ENCODE measurements at places on chromosomes 2 and 18. TPM values are rescaled to one million over a fixed set of nuclear protein-coding genes. Genes with fewer than 3 reads are reported as not detected.

DNA sequence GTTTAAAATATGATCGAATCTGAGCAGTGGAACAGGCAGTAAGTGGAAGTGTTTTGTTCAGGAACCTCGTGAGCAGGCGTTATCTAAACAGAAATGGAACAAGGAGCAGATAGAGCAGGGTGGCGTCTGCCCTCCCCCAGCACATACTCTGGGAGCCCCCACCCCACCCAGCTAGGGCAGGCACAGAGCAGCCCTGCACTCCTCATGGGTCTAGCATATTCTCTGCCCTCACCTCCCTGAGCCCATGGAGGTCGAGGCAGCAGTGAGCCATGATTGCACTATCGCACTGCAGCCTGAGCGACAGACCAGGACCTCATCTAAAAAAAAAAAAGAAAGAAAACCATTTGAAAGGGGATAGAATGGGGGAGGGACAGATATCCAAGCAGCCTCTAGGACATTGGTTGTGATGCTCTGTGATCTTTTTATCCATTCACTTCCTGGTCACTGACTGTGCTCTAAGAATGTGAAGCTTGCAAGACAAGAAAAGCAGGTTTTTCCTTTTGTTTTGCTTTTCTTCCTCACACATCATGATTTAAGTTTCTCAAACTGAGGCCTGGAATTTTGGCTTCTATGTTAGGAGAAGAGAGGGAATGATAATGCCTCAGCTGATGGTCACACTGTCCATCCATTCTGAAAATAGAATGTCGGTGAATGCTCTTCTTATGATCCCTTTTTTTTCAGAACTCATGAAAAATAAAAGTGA lies 3.1 kb downstream of the MLPH start:
- DNase-seq: no peak
- peak overlapping the region; percentile 91 for H3K27ac ChIP-seq
- H3K27me3 ChIP-seq: no peaks in the 10 kb centered on the region
- no peaks in the 10 kb centered on the region for H3K4me1 ChIP-seq
- peak overlapping the region; percentile 63 for H3K4me3 ChIP-seq
- no peaks in the 10 kb centered on the region for H3K36me3 ChIP-seq

DNA sequence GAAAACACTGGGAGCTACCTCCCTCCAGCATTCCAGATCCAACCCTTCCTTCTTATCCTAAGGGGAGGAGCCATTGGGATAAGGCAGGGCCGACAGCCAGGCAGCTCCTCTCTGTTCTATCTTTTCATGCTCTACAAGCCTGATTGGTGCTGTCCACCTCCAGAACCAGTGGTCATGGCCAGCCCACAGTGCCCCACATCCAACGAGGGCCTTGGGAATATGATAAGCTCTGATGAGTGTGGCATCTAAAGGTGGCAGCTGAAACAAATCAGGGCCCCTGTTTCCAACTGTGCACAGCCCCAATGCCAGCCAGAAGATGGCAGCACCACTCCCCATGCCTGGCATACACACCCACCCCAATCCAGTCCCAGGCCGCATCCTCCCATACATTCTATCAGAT lies 329.3 kb downstream of the C1D start:
- peak; percentile 50 for DNase-seq
- H3K4me1 ChIP-seq: no peaks in the 10 kb centered on the region
- no peaks in the 10 kb centered on the region for H3K27me3 ChIP-seq
- no peaks in the 10 kb centered on the region for H3K36me3 ChIP-seq
- no peak overlapping the region for H3K4me3 ChIP-seq

DNA sequence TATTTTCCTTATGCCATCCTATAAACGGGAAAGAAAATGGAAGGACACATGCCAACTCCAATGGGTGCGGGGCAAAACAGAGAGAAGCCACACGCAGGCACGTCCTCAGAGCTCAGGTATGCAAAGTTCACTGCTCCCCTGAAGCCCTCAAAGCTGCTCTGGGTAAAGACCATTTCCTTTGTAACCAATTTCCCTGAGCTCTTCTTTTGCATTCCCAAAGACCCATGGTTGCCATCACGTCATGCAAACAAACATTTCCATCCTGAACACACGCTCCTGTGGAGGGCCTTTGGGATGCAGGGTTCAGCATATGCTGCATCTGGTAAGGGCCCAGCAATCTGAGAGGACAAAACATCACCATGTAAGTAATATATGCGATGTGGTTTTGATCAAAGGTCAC lies 69.4 kb downstream of the EMILIN2 start:
- H3K36me3 ChIP-seq: peaks cover 5% of the 10 kb centered on the region
- no peaks in the 10 kb centered on the region for H3K4me1 ChIP-seq
- DNase-seq: no peak
- H3K27ac ChIP-seq: peak overlapping the region; percentile 10
- H3K4me3 ChIP-seq: no peak overlapping the region

Gene APOB
- total RNA-seq: 5.6 TPM

Gene TCF4
- total RNA-seq: 114 TPM

Gene EDAR
- 0.29 TPM for total RNA-seq

Gene NT5C1B
- not detected for total RNA-seq

Data from breast epithelium (tissue), 4 donors.